ENCODE measurements at places on chromosomes 2 and 18.

DNA sequence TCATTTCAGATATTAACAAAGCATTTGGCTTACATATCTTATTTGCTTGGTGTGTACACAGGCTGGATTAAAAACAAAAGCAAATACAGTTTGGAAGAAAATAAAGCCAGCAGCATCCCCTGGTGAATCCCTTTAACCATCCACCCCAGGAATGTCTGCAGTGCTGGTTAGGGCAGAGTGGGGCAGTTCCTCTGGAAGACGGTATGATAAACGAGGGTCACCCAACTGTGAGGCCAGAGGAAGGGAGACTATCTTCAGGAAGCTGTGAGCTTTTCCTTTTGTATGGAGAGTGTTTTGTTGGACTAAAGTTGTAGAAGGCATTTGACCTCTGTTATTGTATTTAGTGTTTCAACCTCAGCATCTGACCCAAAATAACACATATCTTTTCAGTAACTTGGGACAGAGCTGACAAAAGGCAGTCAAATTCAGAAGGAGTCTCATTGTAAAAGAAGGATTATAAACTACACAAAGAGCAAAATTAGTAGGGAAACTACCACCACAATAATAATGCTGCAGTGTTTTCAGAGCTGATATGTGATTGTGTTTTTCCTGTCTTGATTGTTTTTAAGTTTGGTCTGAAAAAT, 159.1 kb downstream of the FMNL2 start:
- DNase-seq = no peak

- no peak for DNase-seq
Observed at GRCh38 chr2:14843507-14844204, 211.1 kb downstream of the LRATD1 start.

- no peak for DNase-seq
Observed at GRCh38 chr18:75377258-75377657, 50.2 kb downstream of the SMIM21 start.

DNA sequence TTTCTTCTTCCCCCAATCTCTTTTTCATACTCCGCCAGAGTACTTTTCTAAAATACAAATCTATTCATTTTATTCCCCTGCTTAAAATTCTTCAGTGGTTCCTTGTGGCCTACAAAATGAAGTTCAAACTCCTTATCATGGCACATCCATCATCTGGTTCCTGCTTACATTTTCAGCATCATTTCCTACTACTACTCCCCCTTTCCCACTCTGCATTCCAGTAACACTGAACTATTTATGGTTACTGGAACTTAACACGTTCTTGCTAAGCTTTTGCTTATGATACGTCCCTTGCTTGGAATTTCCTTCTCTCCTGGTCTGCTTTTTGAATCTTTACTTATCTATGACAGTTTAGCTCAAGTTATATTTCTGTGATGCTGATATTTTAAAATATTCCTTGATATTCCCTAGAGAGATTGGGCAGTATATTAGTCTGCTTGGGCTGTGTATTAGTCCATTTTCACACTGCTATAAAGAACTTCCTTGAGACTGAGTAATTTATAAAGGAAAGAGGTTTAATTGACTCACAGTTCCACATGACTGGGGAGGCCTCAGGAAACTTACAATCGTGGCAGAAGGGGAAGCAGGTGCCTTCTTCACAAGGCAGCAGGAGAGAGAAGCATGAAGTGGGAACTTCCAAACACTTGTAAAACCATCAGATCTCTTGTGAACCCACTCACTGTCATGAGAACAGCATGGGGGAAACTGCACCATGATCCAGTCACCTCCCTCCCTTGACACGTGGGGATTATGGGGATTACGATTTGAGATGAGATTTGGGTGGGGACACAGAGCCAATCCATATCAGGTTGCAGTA, 53.2 kb downstream of the BMPR2 start:
- no peak for DNase-seq

- DNase-seq = no peak
Observed at GRCh38 chr18:25244170-25244569, 107.8 kb downstream of the ZNF521 start.

All from liver (tissue), 10 donors.